Fibroblast of gingiva (primary cell): ENCODE measurements at places on chromosomes 1 and 21.

DNA sequence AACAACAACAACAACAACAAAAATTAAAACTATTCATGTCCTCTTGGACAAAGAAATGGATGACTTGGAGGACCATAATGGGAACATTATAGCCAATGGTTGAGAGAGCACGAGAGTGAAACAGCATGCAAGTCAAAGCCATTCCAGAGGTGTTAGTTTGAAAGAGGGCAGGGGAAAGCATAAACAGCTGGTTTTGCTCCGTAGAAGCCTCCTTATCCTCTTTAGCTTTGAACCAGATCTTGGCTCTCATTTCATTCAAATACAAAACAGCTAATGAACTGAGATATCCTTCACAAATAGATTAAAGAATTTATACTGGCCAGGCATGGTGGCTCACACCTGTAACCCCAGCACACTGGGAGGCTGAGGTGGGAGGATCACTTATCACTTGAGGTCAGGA, 8.7 kb upstream of the SMG7 start:
- DNase-seq: no peak

GRCh38 chr1:164475834-164476233, 83.2 kb upstream of the PBX1 start:
- DNase-seq: no peak

DNA sequence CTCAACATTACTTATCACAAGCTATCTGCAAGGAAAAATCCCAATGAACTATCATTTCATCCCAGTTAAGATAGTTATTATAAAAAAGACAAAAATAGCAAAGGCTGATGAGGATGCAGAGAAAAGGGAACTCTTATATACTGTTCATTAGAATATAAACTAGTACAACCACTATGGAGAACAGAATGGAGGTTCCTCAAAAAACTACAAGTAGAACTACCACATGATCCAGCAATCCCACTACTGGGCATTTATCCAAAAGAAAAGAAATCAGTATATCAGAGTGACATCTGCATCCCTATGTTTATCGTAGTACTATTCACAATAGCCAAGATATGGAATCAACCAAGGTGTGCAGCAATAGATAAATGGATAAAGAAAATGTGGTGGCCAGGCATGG, 4.9 kb upstream of the C1orf185 start:
- no peak for DNase-seq

DNA sequence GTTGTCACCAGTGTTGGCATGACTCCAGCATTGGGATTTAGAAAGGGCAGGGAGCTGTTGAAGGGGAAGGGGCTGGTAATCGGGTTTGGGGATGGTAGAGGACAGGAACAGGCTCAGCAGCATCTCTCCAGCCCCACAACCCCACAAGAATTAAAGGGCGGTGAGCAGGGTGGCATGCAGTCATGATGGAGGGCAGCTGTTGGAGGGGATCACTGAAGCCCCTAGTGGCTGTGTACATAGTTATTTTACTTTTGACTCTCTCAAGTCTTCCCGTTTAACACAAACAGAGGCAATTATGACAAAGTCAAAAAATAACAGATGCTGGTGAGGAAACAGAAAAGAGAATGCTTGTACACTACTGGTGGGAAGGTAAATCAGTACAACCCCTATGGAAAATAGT, 213.8 kb downstream of the URB2 start:
- no peak for DNase-seq

- DNase-seq: no peak
Observed at GRCh38 chr1:55305735-55306134, 90.6 kb upstream of the USP24 start.

- DNase-seq: no peak
Observed at GRCh38 chr1:1370771-1371300, 4.2 kb downstream of the AURKAIP1 start.

DNA sequence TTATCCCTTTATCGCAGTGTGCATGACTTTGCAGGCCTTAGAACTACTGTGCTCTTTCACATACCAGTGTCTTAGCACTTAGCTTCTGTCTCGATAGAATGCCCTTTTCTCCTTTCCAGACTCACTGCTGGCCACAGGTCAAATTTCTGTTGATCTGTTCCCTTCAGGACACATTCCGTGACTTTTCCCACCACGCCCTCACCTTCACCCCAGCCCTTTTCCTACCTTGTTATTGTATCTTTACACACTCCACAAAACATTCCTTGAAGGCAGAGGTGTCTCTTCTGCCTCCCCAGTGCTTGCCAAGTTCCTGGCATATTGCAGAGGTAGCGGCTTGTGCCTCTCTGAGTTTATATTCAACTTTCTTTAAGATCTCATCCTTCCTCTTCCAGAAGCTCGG, 3.7 kb upstream of the IGSF9 start:
- no peak for DNase-seq

DNA sequence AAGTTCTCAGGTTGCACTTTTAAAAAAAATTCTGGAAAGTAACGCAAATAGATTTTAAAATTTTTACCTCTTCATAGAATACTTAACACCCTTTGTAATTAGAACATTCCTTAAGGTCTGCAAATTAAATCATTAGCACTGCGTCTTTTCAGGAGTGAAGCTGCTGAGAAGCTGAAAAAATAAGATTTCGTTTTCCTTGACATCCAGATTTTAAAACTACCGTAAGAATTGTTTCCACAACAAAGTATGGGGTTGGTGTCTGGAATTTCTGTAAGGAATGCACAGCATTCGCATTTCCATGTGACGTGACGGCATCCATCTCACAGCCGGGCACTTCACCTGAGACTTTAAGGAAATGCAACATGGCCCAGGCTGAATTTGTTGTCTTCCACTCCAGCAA, 76.3 kb upstream of the COX20 start:
- DNase-seq: no peak
